ENCODE measurements at places on chromosomes 6 and 20.

- DNase-seq = no peak
Measured at GRCh38 chr6:153160221-153160620, 29.1 kb upstream of the RGS17 start.

DNA sequence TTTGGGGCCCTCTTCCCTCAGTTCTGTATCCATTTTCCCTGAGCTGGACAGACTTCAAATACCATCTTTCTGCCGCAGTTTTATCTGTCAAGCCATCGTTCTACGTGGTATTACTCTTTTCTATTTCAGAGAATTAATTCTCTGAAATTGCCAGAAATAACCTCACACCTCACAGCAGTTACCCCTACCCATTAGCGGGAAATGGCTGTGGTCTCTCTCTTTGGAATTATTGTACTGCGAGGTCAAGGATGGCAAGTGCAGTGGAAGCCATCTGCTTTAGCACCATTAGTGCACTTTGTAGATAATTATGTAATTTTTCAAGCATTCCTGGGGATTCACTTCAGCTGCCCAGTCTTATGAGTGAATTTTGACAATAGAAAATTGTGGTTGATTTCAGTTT lies 147.8 kb upstream of the CDH4 start:
- no peak for DNase-seq

DNA sequence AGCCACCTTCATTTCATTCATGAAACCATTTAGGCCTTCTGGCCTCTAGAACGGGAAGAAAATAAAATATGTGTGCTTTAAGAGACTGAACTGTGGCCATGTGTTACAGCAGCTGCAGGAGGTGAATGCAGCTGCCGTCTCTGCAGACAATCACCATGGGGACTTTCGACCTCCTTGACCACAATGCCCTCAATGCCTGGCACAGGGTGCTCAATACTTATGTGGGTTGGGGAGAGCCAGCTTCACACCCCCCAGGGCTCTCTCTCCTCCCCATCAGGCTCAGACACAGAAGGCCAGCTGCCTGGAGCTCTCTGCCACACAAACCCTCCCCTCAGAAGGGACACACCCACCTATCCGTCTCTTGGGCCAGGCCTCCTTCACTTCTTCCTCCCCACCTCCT lies 43.5 kb downstream of the ANKRD60 start:
- DNase-seq = no peak

DNA sequence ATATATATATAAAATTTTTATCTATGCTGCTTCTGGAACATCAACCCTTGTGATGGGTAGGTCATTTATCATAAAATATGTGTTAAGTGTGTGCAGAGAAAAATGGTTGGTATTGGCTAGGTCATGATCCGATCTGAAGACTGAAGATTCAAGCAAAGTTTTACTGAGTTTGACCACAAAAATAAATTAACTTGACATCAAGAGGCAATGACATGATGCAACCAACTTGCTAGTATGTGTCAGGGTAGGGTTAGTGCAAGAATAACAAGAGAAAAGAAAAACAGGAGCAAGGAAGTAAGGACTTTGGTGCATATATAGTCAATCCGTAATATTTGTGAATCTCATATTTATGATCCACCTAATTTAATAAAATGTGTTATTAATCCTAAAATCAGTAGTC lies 1202.0 kb upstream of the ADGRB3 start:
- no peak for DNase-seq

GRCh38 chr6:83708970-83709747 lies at the start of gene SNAP91:
TSS of gene SNAP91 (minus strand) at chr6:83709101. CDS start at chr6:83707927, 1,174 bp downstream.
- DNase-seq = no peak

DNA sequence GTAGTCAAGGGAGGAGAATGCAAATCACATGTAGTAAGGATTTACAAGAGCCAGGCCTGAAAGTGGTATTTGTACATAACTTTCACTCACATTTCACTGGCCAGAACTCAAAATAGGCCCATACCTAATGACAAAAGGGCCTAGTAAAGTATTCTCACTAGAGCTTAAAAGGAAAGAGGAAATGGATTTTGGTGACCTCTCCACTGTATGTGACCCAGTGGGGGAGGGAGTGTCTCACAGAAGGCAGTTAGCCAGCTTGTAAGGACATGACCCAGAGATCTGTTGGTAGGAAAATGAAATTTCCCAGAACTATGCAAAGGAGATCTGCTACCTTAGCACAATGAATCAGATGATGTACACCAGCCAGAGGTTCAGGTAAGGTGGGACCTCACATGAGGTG lies 124.4 kb downstream of the PTPRT start:
- no peak for DNase-seq

GRCh38 chr6:123263981-123264380 lies 267.9 kb downstream of the CLVS2 start:
- DNase-seq = no peak

DNA sequence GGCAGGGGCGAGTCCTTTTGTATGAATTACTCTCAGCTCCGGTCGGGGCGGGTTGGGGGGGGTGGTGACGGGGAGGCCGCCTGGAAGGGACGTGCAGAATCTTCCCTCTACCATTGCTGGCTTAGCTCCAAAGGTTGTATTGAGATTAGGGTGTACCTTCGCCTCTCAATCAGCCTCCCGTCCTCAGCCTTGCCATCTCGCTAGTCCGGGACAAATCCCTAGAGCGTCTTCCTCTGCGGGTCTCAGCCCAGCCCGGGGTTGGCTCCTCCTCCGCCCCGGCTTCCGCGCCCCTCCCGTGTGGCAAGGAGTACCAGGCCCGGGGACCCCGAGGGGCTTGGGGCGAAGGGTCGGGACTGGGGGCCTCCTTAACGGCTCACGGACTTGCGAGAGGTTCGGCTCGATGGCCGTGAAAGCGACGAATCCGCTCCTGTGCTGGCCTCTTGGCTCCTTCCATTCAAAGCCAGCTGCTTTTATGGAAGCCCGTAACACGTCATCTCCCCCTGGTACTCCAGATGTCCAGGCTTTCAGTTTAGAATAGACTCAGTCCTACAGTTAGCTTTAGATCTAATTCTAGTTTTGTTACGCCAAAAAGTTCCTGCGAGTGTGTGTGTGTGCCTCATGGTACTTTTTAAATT lies 636 bp upstream of the EEF1A1 start:
- DNase-seq = no peak

Data from NCI-H1048 (cell line).